ENCODE measurements at places on chromosomes 12 and 14.
A peak's percentile ranks its signal among the peaks of the same experiment; 100 is the strongest.

DNA sequence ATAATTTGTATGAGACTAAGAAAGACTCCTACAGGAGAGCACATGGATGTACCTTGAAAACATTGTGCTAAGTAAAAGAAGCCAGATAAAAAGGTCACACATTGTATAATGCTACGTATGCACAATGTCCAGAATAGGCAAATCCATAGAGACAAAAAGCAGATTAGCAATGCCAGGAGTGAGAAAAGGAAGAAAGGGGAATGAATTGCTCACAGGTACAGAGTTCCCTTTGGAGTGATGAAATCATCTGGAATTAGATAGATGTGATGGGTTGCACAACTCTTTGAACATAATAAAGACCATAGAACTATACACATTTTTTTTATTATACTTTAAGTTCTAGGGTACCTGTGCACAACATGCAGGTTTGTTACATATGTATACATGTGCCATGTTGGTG is 1218.9 kb upstream of the TMEM132C start:
- no peak for DNase-seq

- DNase-seq: no peak
Observed at GRCh38 chr14:103188810-103189480, 65.7 kb downstream of the TNFAIP2 start.

DNA sequence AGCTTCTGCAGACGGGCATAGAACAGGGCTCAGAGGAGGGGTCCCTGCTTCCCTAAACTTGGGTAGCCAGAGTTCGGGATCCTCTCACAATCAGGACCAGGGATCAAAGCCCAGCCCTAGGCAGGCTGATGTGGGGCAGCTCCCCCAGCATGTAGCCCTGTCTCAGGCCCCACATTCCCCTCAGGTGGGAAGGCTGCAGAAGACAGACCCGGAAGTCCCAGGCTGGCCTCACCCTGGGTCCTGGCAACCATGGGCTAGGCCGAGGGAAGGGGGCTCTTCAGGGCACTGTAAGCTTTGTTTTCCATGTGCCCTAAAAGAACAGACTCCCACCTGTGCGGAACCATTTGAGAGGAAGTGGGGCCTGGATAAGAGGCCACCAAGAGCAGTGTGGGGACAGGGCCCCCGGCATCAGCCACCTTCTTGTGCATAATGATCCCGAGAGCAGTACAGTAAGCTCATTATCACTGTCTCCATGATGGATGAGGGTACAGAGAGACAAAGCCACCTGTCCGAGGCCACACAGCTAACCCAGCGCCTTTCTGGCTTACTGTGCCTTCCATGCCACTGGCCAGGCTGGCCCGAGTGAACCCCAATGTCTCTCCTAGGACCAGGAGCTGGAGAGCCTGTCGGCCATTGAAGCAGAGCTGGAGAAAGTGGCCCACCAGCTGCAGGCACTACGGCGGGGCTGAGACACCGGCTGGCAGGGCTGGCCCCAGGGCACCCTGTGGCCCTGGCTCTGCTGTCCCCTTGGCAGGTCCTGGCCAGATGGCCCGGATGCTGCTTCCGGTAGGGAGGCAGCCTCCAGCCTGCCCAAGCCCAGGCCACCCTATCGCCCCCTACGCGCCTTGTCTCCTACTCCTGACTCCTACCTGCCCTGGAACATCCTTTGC is 11.5 kb downstream of the CHGA start:
- no peak for DNase-seq

GRCh38 chr12:65877836-65878235 is 53.6 kb downstream of the HMGA2 start:
- no peak for DNase-seq

- DNase-seq: peak; percentile 92
Observed at GRCh38 chr14:90491221-90491885, 94.5 kb downstream of the CALM1 start.

GRCh38 chr12:78101113-78101876 is 270.6 kb downstream of the NAV3 start:
- no peak for DNase-seq

DNA sequence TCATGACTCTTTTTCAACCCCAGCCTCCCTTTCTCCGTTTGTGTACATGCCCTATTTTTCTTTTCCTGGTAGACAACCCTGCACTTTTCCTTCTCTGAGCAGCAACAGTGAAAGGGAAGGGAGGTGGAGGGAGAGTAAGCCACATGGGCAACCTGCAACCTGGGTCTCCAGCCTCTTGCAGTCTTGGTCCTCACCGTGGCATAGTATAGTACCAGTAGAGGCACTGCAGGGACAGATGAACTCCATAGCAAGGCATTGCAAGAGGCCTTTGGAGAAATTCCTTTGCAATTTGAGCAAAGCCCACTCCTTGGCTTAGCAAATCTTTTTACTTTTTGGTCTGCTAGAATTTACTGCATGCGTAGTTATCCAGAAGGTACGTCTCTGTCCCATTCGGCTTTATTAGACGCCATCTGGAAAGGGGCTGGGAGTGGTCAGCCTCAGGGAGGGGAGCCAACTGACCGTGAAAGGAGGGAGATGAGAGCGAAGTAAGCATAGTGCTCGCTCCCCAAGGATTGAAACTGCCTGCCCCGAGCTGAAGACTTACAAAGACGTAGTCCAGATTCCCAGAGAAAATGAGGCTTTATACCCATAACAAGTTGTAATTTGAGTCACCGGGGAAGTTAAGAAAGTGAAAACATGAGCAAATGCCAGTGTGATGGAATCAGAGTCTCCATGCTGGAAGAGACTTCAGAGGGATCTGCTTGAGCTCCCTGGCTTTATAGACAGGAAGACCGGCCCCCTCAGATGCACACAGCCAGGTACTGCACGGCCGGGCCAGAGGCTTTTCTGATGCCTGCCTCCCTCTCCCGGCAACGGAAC is 332.0 kb downstream of the CACNA1C start:
- no peak for DNase-seq

GRCh38 chr14:67580336-67581171 is 19.5 kb downstream of the PIGH start:
- DNase-seq: no peak

DNA sequence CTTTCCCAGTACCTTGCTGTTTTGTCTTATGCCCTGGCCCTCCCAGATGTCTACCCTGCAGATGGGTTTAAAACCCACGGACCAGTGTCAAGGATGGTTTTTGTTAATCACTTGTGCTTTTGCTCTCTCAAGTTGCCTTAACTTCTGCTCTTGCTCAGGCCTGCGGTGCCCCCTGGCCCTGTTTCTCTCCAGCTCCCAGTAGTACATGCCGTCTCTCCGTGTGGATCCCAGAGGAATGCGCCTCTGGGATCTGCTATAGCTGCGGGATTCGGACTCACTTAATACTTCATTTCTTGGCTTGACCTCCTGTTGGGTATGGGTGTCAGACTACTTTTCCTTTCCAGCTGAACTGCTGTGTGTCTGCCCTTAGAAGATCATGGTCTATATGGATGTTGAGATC is 14.5 kb downstream of the PLEKHG3 start:
- no peak for DNase-seq

- DNase-seq: no peak
Observed at GRCh38 chr12:62250671-62251608, 9.3 kb upstream of the USP15 start.

DNA sequence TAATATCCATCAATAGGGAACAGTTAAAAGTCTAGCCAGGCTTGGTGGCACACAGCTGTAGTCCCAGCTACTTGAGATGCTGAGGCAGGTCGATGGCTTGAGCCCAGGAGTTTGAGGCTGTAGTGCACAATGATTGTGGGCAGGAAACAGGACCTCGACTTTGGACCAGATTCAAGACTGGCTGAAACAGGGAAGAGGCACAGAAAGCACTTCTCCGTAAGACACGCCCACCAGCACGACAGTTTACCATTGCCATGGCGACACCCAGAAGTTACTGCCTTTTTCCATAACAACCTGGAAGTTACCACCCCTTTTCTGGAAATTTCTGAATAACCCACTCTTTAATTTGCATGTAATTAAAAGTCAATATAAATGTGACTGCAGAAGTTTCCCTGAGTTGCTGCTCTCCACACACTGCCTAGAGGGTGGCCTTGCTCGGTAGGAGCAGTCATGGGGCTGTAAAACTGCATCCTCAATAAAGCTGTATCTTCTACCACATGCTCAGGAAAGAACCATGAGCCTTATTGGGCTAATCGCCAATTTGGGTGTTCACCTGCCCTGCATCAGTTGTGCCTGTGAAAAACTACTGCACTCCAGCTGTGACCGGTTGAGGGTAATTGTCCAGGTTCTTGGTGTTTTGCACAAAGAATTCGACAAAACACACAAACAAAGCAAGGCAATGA is 4.6 kb upstream of the LRRC23 start:
- no peak for DNase-seq

GRCh38 chr14:103943673-103944072 is 1.3 kb upstream of the RD3L start:
- DNase-seq: no peak

Measured in dorsolateral prefrontal cortex (tissue), 122 donors.